ENCODE measurements at places on chromosomes 11 and 22.

- DNase-seq: no peak
These were observed 54.7 kb downstream of the PHF21B start for GRCh38 chr22:44955102-44955501.

DNA sequence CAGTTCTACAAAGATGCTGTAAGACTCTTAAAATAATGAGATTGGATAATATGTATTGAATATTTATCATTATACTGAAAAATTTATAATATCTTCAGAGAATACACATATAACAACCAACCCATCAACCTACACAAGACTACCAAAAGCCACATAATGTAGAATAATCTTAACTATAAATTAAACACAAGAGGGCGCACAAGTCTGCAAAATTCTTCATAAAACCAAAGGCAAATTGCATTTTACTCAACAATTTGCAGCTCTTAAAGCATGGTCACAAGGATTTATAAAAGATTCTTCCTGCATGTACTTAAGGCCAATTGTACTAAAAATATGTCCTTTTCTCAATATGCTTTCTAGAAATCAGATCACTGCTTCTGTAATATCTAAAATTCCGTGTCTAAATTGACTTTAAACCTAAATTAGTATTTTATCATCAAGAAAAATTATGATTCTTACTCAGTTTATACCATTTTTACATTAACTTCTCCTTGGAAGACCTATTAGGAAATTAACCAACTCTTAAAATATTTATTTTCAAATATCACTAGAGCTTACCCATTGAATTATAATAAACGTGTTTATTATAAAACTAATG, 79.0 kb downstream of the TTC28 start:
- peak; percentile 30 for DNase-seq

- peak; percentile 43 for DNase-seq
These were observed 654.3 kb downstream of the NTM start for GRCh38 chr11:132024587-132025295.

GRCh38 chr11:78444726-78445125, 27.1 kb upstream of the GAB2 start:
- DNase-seq: no peak

GRCh38 chr11:2194877-2195755, 23.5 kb upstream of the TH start:
- no peak for DNase-seq

GRCh38 chr11:107549253-107549953, 16.1 kb downstream of the ALKBH8 start:
- DNase-seq: no peak

- DNase-seq: no peak
These were observed 900.0 kb downstream of the LUZP2 start for GRCh38 chr11:25396847-25397246.

DNA sequence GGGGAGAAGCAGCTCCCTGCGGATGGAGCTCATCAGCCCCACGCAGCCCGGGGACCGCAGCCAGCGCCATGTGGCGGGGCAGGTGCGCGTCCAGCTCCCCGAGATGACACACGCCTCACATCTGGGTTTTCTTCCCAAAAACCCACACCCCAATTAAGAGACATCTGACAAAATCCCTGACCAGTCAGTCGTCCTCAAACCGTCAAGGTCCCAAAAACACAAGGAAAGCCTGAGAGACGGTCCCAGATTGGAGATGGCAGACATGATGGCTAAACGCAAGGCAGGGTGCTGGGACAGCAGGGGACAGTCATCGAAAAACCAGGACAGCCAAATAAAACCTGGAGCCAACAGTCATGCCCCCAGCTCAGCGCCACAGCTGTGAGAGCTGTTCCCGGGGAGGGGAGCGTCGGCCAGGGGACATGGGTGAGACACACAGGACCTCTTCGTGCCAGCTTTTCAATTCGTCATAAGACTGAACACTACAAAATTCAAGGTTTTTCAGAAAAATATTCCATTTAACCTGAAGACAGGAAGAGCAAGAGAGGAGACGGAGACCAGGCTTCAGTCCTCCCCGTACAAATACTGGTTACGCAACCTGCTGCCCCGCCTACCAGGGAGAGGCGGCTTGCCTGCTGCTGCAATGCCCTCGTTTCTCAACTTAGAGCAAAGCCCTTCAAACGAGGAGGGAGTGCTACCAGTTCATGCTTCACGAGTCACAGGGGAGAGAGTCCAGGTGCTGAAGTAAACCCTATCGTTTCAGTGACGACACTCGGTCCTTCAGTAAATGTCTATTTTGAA, 10.5 kb downstream of the TOLLIP start:
- no peak for DNase-seq

- DNase-seq: peak; percentile 7
These were observed 12.4 kb downstream of the PICK1 start for GRCh38 chr22:38069372-38070249.

DNA sequence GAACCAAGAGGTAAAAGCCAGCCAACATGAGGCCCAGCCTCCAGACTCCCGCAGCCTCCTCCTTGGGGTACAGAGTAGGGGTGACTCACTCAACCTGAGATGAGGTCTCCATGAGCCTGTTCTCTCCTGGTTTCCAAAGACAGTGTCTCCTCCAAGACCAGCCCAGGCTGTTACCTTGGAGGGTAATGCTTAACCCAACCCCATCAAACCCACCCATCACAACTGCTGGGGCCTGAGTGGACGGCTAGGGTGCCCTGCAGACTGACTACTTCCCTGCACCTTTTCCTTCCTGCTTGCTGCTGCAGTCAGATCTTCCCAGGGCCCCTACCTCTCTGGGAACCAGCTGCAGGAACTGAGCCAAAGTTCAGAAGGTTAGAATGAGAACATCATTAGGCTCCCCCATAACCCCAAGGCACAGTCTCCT, 5.1 kb upstream of the NOL12 start:
- DNase-seq: no peak

- DNase-seq: no peak
These were observed 6.0 kb downstream of the KREMEN1 start for GRCh38 chr22:29078869-29079207.

GRCh38 chr11:127098684-127099083, 98.1 kb upstream of the KIRREL3 start:
- no peak for DNase-seq

DNA sequence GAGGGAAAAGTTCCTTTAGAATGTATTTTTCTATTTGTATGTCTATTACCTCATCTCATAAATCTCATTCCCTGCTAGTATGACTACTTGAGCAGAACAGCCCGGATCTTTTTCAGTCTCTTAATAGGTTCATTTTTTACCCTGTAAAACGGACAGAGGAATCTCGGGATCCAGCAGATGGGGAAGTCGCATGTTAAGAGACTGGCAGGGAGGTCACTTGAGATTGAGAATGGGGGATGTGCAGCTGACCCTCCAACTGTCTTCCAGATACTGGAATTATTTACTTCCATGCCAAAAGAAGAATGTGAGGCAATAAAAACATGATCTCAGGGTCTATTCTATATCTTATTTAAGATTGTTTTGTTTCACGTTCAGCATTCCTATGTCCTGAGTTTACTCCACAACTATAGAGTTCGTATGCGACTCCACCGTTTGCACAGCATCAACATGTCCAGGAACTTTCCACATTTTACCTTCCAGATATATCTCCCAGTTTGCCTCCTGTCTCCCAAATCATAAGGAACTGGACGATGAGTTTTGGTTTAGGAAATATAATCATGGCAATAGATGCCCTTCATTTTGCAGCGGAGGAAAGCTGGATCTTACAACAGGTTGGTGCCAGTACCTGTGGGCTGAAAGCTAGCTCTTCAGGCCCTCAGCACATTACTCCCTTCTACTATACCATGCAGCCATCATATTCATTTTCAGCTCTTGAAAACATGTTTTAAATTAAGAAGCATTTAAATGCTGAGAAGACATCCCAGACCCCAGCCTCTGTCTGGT, 181.5 kb downstream of the MAML2 start:
- DNase-seq: no peak

DNA sequence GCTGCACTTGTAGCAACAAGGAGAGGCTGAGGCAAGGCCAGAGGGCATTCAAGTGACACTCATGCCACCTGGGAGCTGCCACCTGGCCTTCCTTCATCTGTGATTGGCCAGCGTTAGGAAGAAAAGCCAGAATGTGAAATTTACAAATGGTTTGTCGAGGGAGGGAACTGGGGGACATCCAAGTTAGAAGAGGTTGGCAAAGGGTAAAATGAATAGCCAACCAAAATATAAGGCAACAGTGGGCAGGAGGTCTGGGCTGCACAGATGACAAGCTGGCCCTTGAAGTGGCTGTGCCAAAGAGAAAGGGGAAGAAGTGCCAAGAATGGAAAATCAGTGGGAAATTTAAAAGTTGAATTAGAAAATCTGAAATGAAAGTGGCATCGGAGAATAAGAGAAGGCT, 221.4 kb downstream of the C11orf91 start:
- DNase-seq: no peak

DNA sequence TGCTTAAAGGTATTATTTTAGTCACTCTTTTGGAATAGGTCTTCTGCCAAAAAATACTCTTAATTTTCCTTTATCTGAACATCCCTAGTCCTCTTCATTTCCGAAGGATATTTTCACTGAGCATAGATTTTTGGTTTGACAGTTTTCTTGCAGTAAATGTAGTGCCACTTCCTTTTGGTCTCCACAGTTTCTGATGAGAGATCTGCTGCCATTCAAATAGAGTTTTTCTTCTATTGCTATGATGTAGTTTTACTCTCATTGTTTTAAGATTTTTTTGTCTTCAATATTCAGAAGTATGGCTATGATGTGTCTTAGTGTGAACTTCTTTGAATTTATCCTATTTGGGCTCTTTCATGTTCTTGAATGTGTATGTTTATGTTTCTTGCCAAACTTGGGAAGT, 281.1 kb upstream of the SORL1-AS1 start:
- no peak for DNase-seq

DNA sequence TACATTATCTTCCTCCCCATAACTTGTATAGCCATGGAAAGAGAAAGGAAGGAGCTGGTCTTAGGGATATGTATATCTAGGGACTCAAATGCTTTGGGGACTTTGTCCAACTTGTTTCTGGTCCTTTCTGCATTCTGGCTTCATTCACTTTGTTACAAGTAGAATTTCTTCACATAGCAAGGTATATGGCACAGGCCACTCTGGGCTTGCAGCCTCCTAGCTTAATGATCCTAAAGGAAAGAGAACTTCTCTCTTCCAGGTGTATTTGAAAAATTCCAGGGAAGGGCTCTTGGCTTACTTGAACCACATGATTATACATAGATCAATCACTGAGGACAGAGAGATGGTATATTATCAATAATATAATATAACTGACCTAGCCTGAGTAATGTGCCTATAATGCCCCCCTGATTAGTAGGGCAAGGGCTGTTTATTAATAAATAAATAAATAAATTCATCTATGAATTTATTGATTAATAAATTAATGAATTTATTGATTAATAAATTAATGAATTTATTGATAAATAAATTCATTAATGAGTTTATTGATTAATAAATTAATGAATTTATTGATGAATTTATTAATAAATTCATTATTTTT, 48.2 kb upstream of the CEP295 start:
- DNase-seq: no peak

DNA sequence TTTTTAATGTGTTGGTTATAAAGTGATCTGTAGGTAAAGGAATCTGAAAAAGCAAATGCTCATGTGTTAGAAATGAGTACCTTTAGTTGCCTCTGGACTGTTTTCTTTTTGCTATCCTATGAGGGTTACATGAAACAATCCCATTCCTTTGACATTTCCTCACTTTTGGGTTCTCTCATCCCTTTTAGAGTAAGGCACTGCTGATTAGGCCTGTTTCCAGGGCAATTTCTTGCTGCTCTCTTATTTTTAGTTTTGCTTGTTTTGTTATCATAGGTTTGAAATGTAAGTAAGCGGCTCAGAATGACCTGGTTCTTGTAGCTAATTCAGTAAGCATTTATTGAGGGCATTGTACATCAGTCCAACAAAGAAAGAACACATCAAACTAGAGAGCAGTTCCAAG, 138.9 kb downstream of the DDX10 start:
- DNase-seq: no peak

GRCh38 chr22:42754658-42755057, 34.0 kb upstream of the A4GALT start:
- DNase-seq: no peak

- DNase-seq: no peak
These were observed 536 bp downstream of the YWHAH start for GRCh38 chr22:31944700-31945442.

- DNase-seq: no peak
These were observed 4.2 kb upstream of the GRK2 start for GRCh38 chr11:67261946-67262681.

DNA sequence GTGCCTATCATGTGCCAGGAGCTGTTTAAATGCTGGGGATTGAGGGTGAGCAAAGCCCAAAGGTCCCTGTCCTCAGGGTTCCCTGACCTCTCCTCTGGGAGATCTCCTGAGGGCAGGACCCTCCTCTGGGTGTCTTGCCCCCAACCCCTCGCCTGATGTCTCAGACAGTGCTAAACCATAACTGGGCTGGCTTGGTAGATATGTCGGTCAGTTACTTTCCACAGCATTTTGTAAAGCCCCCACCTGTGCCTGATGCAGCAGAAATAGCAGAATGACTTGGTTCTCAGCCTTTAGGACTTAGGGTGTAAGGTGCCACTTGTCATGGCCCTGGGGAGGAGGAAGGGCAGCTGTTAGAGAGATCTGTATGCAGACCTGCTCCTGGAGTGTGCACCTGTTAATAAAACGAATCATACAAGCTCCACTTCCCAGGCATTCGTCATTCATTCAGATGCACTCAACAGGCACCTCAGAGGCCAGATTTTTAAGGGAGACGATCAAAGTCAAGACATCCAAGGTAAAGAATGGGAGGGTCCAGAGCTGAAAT, 88.1 kb downstream of the TP53I11 start:
- no peak for DNase-seq

DNA sequence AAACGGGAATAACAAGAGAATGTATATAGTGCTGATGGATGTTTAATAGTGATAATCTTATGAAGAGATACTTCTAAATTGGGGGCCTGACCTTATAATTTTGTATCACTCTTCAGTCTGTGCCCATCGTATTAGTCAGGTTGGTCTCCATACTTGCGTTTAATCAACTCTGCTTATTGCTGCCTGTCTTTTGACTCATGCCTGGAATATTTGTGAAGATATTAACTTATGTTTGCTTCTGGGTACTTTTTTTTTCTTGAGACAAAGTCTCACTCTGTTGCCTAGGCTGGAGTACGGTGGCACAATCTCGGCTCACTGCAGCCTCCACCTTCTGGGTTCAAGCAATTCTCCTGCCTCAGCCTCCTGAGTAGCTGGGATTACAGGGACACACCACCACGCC, 24.0 kb downstream of the TMEM135 start:
- no peak for DNase-seq

DNA sequence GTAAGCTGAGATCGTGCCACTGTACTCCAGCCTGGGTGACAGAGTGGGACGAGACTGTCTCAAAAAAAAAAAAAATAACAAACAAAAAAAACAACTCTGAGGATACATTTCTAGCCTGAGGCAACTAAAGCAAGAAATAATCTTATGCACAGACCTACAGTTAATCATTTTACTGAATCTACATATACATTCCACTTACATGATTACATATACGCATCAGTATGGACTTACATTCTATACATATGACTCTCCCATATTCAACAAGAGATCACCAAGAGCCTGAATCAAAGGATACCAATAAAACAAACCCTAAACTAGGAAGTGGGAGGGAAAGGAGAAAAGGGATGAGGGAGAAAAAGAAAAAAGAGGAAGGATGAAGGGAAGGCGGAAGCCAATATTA, 1.1 kb downstream of the ALG8 start:
- no peak for DNase-seq

All from AG04450 (cell line).